ENCODE measurements at places on chromosomes 5 and 9. TPM values are rescaled to one million over a fixed set of nuclear protein-coding genes. Genes with fewer than 3 reads are reported as not detected.

NMRK1 gene
- 24.6 TPM for polyA plus RNA-seq

N4BP3 gene
- polyA plus RNA-seq, result 0.43 TPM

DRD1 gene
- 10.2 TPM for polyA plus RNA-seq

SELENOP gene
- polyA plus RNA-seq, result 30.3 TPM

TRIM36 gene
- 42.3 TPM for polyA plus RNA-seq

TMEM174 gene
- not detected for polyA plus RNA-seq

TERT gene
- not detected for polyA plus RNA-seq

SEMA4D gene
- 7.2 TPM for polyA plus RNA-seq

SLC4A9 gene
- 0.11 TPM for polyA plus RNA-seq

SYK gene
- polyA plus RNA-seq, result not detected

PAM gene
- 13.8 TPM for polyA plus RNA-seq

ZBTB26 gene
- polyA plus RNA-seq, result 0.74 TPM

CCDC152 gene
- 60.9 TPM for polyA plus RNA-seq

IFNA21 gene
- polyA plus RNA-seq, result not detected

BARHL1 gene
- not detected for polyA plus RNA-seq

ZNF483 gene
- 10.0 TPM for polyA plus RNA-seq

ARHGAP26 gene
- polyA plus RNA-seq, result 416 TPM

LCN10 gene
- polyA plus RNA-seq, result not detected

ARSI gene
- polyA plus RNA-seq, result not detected

OTP gene
- polyA plus RNA-seq, result not detected

ALDH1A1 gene
- 228 TPM for polyA plus RNA-seq

CYLC2 gene
- not detected for polyA plus RNA-seq

BAAT gene
- polyA plus RNA-seq, result 0.71 TPM

MARCOL gene
- not detected for polyA plus RNA-seq

TAF1L gene
- not detected for polyA plus RNA-seq

CLIC3 gene
- not detected for polyA plus RNA-seq

SCGB3A2 gene
- not detected for polyA plus RNA-seq

RGS7BP gene
- polyA plus RNA-seq, result 72.3 TPM

TXNDC8 gene
- polyA plus RNA-seq, result not detected

DMAC1 gene
- polyA plus RNA-seq, result 101 TPM

CTSL gene
- 73.5 TPM for polyA plus RNA-seq

RABEPK gene
- polyA plus RNA-seq, result 21.6 TPM

C9orf43 gene
- not detected for polyA plus RNA-seq

TLE1 gene
- polyA plus RNA-seq, result 12.0 TPM

SLCO6A1 gene
- not detected for polyA plus RNA-seq

PRSS3 gene
- polyA plus RNA-seq, result 26.2 TPM

SOHLH1 gene
- 1.4 TPM for polyA plus RNA-seq

NTRK2 gene
- 8.1 TPM for polyA plus RNA-seq

SAXO1 gene
- polyA plus RNA-seq, result not detected

HTR1A gene
- not detected for polyA plus RNA-seq

ITGA1 gene
- 8.4 TPM for polyA plus RNA-seq

RASGRF2 gene
- polyA plus RNA-seq, result 5.1 TPM

MAN2A1 gene
- polyA plus RNA-seq, result 12.9 TPM

PCDHGA8 gene
- polyA plus RNA-seq, result 0.13 TPM

COL27A1 gene
- 1.8 TPM for polyA plus RNA-seq

NFIB gene
- 16.4 TPM for polyA plus RNA-seq

LOX gene
- 46.4 TPM for polyA plus RNA-seq

TMEM232 gene
- 6.6 TPM for polyA plus RNA-seq

SLC34A3 gene
- polyA plus RNA-seq, result not detected

LHFPL2 gene
- polyA plus RNA-seq, result 1.2 TPM
